ENCODE measurements at places on chromosomes 12 and 14.

DNA sequence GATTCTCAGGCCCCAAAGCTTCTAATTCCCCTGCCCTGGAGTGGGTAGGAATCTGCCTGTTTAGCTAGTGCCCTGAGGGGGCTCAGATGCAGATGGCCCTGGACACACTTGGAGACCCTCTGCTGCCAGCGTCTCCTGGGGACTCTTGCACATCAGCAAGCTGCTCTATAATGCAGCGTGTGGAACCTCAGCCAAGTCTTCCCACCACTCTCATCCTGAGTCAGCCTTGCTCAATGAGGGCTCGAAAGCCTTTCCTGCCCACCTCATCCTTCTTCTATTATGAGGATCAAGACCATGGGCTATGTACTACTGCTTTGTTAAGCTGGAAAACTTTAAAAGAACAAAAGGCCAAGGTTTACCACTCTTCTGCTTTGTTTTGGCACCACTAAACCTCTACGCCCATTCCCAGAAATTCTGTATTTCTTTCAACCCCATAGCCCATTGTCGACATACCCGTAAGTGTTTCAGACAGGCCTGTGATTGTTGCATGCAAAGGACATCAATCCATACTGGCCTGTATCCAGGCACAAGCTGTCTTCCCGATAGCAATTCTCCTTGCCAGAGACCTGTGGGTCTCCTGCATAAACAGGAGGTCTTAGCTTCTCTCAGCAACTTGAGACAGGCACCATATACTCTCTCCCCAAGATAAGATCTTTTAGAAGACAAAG lies 246.9 kb downstream of the DPF3 start:
- DNase-seq, result no peak

DNA sequence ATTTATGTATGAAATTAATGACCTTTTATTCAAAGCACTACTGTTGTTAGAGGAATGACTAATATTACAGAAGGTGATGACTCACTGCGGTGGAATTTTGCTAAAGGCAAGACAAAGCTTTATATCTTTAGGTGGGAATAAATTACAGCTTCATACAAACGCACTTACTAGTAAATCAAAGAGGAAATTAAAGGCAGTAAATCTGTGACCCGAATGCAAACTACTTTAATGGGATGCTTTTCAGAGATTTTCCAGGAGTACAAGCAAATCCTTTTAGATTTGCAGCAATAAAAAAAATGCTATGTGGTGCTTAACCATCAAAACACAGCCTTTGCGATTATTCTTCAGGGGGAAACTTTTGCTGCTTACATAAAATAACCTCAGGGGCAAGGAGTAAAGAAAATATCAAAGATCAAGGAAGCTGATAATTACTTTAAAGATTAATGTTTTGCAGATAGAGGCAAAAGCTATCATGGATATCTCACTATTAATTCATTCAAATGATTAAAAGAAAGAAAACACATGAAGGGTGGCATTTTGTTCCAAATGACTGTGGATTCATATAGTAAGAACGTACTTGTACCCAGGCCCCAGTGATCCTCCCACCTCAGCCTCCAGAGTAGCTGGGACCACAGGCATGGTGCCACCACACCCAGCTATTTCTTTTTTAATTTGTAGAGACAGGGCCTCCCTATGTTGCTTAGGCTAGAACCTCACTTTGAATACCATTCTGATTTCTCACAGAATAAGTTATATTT lies 98.9 kb downstream of the DENND5B start:
- DNase-seq, result no peak

DNA sequence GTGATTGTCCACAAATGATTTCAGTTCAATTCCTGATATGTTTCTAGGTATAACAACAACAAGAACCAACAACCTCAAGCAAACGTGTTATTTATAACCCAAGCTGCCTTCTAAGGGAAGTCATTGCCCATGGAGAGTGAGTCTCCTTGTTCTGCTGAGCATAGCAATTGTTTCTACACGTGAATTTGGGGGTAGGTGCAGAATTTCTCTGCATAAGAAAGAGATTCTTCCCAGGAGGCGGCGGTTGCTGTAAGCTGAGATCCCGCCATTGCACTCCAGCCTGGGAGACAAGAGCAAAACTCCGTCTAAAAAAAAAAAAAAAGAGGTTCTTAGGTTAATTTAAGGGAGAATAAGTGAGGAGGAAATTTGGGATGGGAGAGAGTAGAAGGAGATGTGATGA lies 226.5 kb upstream of the PELI2 start:
- no peak for DNase-seq

- no peak for DNase-seq
These were observed 126.1 kb downstream of the SMOC1 start for GRCh38 chr14:70005281-70005805.

- DNase-seq, result peak; percentile 48
These were observed 74.3 kb upstream of the ARID2 start for GRCh38 chr12:45655186-45655585.

DNA sequence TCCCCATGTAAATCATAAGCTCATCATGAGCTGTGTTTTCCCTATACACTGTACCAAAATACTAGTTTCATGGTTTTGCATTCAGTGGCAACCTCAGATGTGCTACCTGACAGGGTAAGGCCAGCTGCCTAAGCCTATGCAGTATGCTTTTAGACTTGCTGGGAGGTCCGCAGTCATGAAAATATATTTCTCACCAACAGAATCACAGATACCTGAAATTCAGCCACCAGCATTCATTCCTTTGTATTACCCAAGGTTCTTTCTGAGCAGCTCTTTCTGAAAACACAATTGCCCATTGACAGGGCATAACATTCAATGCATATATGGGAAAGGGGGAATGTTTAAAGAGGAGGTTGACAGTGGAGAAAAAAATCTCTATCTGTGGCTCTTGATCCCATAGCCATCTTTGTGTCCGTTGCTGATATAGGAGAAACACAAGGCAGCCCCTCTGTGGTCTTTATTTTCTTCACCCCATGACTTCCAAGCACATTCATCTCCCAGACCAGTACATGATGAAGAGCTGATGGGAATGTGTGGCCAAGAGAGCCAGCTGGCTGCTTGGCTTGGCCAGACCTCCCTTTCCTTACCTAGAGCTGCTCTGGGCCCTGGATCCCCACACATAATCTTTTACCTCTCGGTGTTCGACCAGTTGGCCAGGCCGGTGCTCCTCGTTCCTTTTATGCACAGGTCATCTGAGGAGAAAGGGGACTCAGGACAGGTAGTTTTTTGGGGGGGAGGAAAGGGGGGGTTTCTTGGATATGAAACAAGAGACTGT lies 162.9 kb downstream of the KCNA5 start:
- no peak for DNase-seq

DNA sequence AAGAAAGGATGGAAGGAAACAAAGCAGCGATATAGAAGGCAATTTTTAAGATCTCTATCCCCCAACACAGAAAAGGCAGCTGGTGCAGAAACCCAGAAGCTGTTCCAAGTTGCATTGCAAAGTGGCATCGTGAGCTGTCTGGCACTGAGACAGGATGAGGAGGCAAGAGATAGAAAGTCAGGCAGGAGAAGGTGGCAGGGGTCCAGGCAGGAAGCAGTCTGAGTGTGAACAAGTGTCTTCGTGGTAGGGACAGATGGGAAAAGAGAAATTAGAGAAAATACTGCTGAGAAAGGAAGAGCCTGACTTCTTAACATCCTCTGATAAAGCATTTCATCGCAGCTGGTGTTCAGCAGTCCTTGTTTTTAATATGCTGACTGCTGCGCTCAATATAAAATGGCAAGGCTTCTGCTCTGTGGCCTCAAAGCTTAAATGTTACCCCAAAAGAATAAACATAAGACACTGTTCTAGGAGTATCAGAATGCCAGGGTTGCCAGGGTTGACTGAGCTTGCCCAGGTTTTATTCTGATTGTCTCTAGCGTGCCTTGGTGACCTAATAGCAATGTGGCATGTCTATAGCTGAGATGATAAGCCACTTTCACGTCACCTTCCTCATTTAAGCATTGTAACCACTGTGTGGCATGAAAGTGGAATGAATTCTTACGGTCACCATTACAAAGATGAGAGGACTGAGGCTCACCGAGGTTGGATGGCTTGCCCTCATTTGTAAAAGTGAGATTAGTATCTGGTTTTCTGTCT lies 397.6 kb downstream of the NUAK1 start:
- no peak for DNase-seq

GRCh38 chr14:27863166-27863565 lies 903.4 kb upstream of the FOXG1 start:
- no peak for DNase-seq

Data from stimulated activated CD8-positive, alpha-beta memory T cell treated with anti-CD3 and anti-CD28 coated beads, Interleukin-7, amount 100 ng/mL, for 4 hours (primary cell).